Naive thymus-derived CD8-positive, alpha-beta T cell (primary cell): ENCODE measurements at places on chromosomes 3 and 15.

DNA sequence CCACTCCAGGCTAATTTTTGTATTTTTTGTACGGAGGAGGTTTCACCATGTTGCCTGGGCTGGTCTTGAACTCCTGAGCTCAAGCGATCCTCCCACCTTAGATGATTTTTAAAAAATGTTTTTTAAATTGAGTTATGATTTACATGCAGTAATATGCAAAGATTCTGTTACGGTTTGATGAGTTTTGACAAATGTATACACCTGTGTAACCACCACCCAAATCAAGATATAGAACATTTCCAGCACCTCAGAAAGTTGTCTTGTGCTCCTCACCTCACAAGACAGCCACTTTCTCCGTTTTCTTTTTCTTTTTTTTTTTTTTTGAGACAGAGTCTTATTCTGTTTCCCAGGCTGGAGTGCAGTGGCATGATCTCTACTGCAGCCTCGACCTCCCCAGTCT lies 4.8 kb downstream of the SLC6A6 start:
- DNase-seq, result no peak

- DNase-seq, result no peak
These were observed 712.7 kb upstream of the LMCD1 start for GRCh38 chr3:7788881-7789280.

DNA sequence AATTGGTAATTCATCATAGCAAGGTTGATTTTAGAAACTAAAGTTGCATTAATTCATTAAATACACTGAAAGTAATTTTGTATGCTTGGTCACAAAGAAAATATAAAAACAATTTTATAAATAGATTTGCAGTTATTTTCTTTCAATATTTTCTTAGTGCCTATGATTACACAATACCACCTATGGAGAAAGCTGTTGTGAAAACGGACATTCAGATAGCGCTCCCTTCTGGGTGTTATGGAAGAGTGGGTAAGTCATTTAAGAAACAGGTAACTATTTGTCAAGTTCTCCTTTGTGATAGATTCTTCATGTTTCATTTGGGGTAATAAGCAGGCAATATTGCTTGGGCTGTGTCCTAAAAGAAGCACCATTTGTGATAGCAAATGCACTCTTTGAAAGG lies 3.0 kb downstream of the DUT start:
- no peak for DNase-seq

- no peak for DNase-seq
These were observed 142.8 kb downstream of the CNTN6 start for GRCh38 chr3:1235526-1236120.

GRCh38 chr3:184338511-184338945 lies 1.1 kb downstream of the FAM131A start:
- DNase-seq, result no peak
